ENCODE measurements at places on chromosomes 6 and 20.

DNA sequence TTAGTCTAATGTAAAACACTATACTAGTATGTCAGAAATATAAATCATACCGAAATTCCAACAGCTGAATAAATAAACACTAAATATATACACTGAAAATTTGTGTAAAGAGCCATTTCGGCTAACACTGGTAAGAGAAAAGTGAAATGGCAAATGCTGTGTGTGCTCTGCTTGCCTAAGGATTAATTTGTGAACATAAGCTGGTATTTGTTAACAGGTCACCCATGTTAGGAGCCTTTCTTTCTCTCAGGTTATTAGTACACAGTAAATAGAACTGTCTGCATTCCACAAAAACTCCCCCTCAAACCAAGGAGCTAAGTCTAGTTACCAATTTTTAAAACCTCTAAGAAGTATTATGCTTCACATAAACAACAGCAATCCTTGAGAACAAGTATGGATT lies 27.0 kb downstream of the ELOVL5 start:
- no peak for DNase-seq

DNA sequence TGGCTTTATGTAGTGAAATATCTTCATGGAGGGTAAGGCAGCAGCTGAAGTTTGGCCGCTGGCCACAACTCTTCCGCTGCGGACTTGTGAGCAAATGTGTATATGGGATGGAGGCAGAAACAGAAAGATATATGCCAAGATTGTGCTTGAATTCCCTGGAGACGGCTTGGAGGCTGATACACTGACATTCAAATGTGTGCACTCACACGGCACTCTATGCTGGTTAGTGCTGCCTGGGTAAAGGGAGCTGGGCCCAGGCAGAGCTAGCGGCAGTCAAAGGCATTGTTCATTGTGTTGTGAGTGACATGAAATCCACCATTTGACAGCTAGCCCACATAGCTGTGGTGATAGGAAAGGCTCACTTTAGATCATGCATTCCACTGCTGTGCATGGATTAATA lies 202.7 kb downstream of the CLIC5 start:
- DNase-seq, result no peak

GRCh38 chr6:44422531-44422930 lies 35.0 kb downstream of the CDC5L start:
- DNase-seq, result no peak

DNA sequence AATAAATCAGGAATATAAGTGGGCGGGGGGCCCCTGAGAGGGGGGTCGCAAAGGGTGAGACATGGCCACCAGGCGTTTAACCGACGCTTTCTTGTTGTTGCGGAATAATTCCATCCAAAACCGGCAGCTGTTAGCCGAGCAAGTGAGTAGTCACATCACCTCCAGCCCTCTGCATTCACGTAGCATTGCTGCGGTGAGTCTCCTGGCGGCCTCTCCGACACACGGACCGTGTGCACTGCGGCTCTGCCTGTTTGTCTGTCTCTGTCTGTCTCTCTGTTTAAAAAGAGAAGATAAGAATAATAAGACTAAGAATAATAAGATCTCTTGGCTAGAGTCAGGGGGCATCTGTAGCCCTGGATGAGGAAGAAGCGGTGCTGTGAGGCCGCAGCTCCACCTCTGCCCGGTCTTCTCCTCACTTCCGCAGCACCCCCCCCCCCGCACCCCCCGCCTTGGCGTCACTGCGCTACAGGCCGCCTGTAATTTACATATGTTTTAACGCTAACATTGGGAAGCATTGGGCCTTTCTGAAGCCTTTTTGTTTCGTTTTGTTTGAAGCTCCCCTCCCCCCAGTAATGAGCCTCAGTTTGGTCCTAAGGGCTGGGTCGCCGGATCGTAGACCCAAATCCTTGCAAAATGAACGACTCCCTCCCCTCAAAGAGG lies 993 bp downstream of the STX16 start:
- DNase-seq, result peak; percentile 52

DNA sequence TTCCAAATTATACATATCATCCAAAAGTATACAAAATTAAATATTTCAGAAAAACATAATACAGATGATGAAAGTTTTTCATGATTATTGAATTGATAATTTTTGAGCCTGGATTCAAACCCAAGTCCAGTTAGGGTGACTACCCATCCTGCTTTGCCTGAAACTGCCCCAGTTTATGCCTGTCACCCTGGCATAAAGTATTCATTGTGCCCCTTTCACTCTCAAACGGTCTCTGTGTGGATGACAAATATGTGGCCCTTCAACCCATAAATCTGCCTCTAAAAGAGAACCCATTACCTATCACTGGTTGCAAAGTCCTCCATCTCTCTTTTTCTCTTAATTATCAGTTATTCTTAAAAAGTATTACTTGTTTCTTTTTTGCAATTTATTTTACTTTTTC lies 553.7 kb upstream of the JARID2 start:
- DNase-seq, result no peak

DNA sequence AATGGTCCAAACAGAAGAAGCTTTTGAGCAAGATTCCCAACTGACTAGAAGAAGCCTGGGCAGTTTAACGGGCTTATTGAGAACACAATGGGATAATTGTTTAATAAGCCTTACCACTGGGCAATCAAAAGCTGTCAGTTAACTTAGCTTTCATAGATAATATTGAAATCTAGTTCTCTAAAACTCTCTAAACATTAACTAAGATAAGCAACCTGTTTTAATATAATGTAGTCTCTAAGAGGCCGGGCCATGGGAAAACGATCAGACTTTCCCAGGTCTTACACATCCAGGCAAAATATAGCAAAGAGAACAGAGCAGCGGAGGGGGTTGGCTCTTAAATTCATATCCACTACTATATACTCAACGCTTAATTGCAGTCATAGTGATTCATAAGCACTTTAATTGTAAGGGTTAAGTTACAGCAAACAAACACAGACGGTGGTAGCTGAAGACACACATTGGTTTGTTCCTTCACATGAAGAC lies 128.0 kb upstream of the FAM83B start:
- DNase-seq, result no peak

DNA sequence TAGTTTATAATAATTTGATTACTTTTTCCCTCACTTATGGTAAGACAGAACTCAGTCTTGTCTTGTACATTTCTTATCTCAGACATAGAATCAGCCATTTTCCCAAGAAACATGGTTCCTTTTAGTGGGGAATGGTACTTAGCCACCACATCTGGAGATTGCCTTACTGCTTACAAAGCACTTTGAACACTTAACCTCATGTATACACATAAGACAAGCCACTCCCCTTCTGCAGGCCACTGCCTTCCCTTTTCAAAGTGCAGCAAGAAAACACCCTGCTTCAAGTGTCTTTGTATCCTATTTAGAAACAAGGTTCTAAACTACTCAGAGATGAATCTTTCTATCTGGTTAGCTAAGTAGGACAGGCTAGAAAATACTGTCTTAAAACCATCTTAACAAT lies 159.2 kb downstream of the UBE3D start:
- no peak for DNase-seq

DNA sequence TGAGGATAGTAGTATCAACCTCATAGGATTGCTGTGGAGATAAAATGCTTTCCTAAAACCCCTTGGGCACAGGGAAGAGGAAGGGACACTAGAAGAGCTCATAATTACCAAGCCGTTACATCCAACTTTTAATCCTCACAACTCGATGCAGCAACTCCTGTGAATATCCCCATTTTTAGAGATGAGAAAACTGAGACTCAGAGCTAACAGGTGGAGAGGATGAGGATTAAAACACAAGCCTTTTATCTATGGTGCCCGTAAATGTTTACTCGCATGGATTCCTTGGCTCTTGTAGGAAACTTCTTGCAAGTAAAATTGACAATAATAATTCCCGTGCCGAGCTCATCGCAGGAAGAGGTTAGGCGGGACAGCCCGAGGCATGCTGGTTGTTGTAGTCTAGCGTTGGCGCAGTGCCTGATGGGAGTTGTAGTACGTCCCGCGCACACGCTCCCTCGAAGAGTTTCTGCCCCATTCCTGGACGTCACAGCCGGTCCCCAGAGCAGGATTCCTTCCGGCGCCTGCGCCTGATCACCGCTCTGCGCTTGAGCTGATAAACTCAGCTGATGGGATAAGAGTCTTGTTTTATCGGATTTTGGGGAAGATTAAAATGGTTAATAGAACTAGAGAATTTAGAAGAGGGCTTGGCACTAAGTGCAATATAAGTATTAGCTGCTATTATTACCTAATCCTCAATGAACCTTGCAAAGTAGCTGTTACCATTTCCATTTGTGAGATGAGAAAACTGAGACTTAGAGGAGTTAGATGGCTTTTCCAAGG lies 2.8 kb upstream of the UBE2V1 start:
- peak; percentile 91 for DNase-seq

DNA sequence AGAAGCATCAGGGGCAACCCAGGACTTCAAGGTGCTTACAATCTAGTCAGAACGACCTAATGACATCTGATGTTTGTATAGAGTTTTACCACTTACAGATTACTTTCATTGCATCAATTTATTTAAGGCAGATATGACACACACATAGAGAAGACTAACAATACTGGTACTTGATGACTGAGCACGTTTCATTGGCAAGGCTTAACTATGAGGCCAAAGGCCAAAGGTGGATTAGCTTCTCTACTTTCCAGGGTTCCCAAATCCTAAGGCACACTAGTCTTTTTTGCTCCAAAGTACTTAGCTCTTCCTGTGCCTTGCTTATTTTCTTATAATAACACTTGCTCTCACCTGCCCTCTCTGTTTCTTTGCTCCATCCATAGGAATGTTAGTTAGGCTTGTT lies 406.2 kb downstream of the ZFAND3 start:
- no peak for DNase-seq

- DNase-seq, result peak; percentile 18
These were observed 6.0 kb downstream of the CST7 start for GRCh38 chr20:24955045-24955444.

DNA sequence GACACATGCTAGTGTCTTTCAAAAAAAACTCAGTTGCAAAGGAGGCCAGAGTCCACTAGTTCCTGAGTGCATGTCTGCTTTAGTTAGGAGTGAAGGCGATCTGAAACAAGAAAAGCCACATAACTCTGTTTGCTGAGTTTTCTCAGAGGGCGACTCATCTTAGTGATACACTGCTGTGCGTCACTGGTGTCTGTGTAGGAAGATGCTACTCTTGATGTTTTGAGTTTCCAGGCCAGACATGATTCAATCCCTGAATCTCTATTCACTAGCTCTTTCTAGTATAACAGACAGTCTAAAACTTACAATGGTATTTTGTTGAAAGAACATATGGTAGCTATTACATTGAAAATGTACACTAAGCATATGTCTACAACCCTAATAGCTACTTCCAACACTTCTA lies 60.9 kb downstream of the GFRAL start:
- no peak for DNase-seq

GRCh38 chr6:32046450-32047083 lies 8.4 kb downstream of the CYP21A2 start:
- DNase-seq, result no peak

GRCh38 chr20:46545077-46545826 lies 5.2 kb downstream of the OCSTAMP start:
- peak; percentile 22 for DNase-seq

DNA sequence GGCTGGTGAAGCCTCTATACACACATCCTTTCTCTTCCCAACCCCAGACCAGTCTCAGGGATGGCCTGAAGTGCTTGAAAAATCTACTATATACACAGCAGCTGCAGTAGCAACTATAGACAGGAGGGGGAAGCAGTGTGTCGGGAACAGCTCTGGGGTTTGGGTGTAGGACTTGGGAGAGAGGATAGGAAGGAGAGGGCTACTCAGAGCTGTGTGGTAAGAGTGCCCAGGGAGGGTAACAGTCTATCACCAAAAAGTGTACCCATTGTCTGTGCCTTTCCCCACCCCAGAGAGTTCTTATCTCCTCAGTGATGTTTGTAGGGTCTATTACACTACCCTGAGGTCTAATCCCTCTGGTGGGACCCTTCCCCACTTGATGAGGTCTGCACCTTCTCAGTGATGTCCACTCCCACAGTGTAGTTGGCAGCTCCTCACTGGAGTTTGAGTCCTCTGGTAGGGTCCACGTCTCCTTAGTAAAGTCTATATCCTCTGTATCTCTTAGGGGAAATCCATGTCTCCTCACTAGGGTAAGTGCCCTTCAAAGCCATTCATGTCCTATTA lies 1.5 kb upstream of the GGT7 start:
- peak; percentile 68 for DNase-seq

GRCh38 chr6:4017834-4018170 lies 61.1 kb downstream of the FAM217A start:
- DNase-seq, result no peak

DNA sequence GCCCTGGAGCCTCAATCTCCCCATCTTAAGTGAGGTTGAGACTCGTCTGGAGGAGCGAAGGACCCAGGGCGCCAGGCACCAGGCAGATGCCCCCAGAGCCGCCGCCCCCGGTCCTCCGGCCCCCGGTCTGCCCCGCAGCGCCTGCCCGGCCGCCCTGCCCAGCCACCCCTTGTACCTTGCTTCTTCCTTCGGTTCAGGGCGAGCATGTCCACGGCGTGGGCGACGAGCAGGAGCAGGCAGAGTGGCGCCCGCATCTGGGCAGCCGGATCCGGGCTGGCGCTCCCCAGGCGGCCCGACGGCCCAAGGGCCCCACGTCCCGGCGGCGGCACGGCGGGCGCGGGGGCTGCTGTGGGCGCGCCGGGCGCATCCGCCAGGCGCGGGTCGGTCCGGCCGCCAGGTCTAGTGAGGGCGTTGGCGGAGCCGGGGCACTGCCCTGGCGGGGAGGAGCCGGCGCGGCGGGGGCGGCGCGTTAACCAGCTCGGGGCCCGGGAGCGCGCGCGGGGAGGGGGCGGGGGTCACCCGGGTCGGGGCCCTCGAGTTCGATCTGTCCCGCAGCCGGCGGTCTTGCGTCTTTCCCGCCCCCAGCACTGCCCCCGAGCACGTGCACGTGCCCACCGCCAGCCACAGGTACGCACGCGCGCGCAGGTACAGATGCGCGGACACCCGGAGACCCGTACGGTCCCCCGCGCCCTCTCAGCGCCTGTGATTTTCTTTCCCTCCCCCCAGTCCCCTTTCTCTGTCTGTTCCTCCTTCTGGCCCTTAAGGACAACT lies at the start of gene RSPO4:
RSPO4 (minus strand) TSS at position 401 of the 771 bp plus-strand sequence; CDS start at position 254, 147 bp downstream.
- peak; percentile 21 for DNase-seq

DNA sequence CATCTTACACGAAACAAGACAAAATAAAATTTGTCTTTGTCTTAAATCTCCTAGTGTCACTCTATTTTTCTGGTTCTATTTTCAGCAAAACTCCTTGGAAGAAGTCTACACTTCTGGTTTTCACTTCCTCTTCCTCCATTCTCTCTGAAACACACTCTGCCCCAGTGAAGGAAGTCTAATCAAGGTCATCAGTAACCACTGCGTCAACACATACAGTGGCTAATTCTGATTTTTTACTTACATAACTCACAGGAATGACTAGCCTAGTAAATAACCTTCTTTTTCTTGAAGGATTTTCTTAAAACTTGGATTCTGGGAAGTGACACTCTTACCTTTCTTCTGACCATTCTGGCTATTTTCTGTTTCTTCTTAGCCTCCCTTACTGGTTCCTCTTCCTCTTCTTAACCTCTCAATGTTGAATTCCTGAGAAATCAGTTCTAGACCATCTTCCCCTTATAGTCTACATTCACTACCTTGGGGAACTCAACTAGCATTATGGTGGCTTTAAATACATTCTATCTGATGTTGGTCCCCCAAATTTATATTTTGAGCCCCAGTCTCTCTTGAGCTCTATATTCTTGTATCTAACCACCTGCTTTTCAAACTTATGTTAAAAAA lies 37.5 kb downstream of the AIG1 start:
- no peak for DNase-seq

Measured in stimulated activated CD4-positive, alpha-beta T cell treated with anti-CD3 and anti-CD28 coated beads, Interleukin-2, amount 100 ng/mL, for 24 hours (primary cell).